Daoy (cell line): ENCODE measurements at places on chromosomes 3 and 15.
A peak's percentile ranks its signal among the peaks of the same experiment; 100 is the strongest.

DNA sequence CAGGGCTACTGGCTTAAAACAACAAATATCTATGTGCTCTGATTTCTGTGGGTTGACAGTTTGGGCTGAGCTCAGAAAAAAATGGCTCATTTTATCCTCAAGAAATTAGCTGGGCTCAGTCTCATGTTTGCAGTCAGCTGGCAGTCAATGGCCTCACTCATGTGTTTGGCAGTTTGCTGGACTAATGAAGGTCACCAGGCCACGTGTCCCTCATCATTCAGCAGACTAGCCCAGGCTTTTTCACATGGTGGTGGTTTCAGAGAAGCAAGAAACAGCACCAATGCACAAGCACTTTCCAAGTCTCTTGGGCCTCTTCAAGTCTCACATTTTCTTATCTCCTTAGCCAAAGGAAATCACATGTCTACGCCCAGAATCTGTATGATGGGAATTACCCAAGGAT, 478.3 kb upstream of the PPP2R3A start:
- DNase-seq, result no peak

GRCh38 chr3:139120086-139121056, 75.7 kb upstream of the PRR23C start:
- peak; percentile 62 for DNase-seq

GRCh38 chr3:56484122-56484521, 15.9 kb upstream of the ERC2 start:
- DNase-seq, result no peak

DNA sequence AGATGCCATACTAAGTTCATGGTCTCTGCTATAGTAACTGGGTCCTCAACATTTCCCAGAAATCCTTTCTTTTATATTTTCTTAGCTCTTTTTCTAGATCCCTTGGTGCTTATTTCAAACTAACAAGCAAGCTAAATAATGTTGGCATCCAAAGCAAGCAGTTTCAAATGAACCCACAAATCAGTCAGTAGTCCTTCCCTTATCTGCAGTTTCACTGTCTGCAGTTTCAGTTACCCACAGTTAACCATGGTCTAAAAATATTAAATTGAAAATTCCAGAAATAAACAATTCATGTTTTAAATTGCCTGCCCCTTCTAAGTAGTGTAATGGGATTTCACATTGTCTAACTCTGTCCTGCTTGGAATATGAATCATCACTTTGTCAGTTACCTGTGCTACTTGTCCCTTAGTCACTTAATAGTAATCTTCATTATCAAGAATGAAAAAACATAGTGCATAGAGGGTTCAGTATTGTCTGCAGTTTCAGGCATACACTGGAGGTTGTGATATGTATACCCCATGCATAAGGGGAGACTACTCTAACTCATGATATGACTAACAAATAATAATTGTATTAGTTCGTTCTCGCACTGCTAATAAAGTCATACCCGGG, 633.7 kb downstream of the MECOM start:
- DNase-seq, result no peak

- no peak for DNase-seq
Observed at GRCh38 chr3:37766797-37767776, 94.6 kb upstream of the CTDSPL start.

DNA sequence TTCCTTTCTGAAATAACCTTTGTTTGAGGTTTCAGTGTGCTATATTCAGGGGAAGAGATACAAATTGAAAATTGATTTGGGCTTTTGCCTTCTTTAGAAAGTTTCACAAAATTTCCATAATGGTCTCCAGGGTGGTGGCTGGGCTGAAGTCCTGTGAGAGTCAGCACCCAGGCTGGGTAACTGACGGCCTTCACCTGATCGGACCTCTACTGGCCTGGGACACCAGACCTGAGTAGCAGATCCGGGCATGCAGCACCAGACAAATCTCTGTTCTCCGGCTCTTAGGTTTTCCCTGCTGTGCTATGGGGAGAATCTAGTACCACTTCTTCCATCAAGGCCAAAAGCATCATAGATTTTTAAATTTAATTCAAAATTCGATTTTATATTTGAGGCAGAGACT, 133.0 kb upstream of the LMCD1 start:
- no peak for DNase-seq

GRCh38 chr3:14335774-14336748, 66.3 kb upstream of the SLC6A6 start:
- no peak for DNase-seq

GRCh38 chr15:95663156-95664100, 667.1 kb upstream of the NR2F2 start:
- DNase-seq, result no peak

- DNase-seq, result no peak
Observed at GRCh38 chr3:99599894-99600293, 38.5 kb upstream of the COL8A1 start.

DNA sequence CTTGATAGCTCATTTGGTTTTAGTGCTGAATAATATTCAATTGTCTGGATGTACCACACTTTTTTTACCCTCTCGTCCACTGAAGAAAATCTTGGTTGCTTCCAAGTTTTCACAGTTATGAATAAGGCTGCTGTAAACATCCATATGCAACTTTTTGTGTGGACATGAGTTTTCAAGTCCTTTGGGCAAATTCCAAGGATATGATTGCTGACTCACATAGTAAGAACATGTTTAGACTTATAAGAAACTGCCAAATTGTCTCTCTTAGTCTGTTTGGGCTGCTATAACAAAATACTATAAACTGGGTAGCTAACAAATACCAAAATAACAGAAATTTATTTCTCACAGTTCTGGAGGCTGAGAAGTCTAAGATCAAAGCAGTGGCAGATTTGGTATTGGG, 59.5 kb upstream of the TNFSF10 start:
- no peak for DNase-seq
